ENCODE measurements at places on chromosomes 6 and 20.

DNA sequence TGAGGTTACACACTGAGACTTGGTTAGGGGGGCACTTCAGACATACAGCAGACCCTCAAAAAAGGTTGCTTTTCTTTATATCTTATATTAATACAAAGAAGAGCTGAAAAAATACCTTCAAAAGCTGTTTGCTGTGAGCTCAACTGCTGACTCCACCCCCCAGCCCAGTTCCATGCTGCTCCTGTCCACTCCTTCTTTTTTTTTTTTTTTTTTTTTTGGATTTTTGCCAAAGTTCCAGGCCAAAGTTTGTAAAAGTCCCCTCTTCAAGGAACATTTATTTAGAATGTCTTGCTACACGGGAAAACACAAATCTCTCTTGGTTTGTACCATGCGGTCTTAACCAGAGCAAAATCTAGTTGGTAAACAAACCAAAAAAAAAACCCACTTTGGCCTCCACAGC lies 85.3 kb upstream of the AKAP12 start:
- no peak for DNase-seq

- no peak for DNase-seq
These were observed 1.3 kb downstream of the MAN1A1 start for GRCh38 chr6:119348096-119348747.

- DNase-seq, result no peak
These were observed 43.4 kb upstream of the SIRPG start for GRCh38 chr20:1700990-1701389.

- no peak for DNase-seq
These were observed 28.6 kb downstream of the SPATA2 start for GRCh38 chr20:49886571-49887213.

- no peak for DNase-seq
These were observed 154.4 kb upstream of the PREP start for GRCh38 chr6:105557291-105557690.

DNA sequence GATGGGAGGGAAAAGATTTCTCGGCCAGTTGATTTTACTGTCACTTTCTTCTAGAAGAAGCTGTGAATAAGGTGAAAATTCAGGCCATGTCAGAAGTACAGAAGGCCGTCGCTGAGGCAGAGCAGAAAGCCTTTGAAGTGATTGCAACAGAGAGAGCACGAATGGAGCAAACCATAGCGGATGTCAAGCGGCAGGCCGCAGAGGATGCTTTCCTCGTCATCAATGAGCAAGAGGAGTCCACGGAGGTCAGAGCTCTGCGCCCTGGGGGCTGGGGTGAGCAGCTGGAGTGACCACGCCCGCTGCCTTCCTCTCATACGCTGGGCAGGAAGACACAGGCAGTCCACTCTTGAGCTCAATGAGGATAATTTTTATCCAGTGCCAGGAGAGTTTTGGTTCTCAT lies 21.8 kb upstream of the C20orf144 start:
- no peak for DNase-seq

DNA sequence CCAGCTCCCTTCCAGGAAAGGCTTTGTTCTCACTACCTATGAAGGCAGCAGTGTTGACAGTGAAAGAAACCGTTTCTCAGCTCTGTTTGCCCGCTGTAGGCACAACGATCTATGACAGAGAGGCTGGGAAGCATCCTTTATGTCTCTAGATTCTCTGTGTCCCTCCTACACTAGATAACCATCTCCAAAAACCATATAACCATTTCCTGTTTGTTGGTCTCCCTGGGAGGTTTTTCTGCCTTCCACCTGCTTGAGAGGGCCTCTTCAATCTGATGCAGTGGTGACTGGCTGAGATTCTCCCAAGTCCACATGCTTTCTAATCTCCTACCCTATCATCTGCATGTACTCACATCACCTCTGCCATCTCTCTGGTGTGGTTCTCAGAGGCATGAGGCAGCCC lies 32.0 kb upstream of the TMEM217 start:
- DNase-seq, result no peak

DNA sequence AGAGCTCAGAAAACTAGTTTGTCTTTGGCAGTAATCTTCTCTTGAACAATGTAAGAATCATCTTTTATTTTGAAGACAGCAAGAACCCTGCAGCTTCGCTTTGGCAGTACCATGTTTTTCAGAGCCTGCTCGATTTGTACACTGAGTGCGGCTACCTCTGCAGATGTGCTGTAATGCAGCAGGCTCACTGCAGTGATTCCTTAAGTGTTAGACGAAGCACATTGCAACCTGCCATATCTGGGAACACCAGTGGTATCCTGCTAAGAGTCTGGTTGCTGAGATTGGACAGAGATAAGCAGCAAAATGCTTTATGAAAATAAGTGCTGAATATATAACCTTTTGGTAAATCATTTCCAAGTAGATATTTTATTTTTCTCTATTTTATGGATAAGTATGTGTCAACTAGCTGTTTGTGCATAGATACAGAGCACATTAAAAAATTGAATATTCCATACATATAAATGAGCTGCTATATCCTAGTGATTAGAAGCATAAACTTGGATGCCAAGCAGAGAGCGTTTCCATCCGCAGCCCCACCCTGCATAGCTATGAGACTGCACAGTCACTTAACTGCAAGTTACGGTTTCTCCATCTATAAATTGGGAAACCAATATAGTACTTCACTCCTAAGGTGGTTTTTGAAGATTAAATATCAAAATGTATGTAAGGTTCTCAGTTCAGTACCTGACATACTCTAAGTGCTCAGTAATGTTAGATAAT lies 328.3 kb downstream of the FARS2 start:
- no peak for DNase-seq

GRCh38 chr6:139695361-139695760 lies 320.9 kb upstream of the CITED2 start:
- DNase-seq, result no peak

DNA sequence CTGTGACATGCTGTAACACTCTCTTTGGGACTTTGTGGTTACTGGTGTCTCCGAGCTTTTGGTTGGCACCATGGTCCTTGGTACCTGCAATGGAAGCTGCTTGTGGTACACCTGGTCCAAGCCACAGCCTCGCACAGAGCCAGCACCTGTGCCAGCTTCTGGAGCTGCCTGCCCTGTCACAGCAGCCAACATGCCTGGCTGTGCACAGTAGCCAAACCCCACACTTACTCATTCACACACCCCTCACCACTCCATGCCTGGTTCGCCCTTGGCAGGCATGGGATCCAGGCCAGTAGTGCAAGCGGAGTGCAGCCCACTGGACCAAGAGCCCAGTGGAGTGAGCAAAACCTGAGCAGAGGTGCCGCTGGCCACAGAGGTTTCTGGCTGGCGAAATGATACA lies 459.9 kb downstream of the TBC1D32 start:
- no peak for DNase-seq

GRCh38 chr6:7467007-7467897 lies 74.2 kb upstream of the DSP start:
- DNase-seq, result no peak
